ENCODE measurements at places on chromosomes 7 and 10. TPM values are rescaled to one million over a fixed set of nuclear protein-coding genes. Genes with fewer than 3 reads are reported as not detected.

Gene FAM20C
- 34.7 TPM for total RNA-seq

Gene HELLS
- 32.6 TPM for total RNA-seq

Gene GRM3
- not detected for total RNA-seq

Gene NRAP
- total RNA-seq, result not detected

Gene EPHA1
- total RNA-seq, result not detected

Gene AOAH
- not detected for total RNA-seq

Gene LDB3
- total RNA-seq, result 0.05 TPM

Gene ANKRD61
- total RNA-seq, result 0.50 TPM

Gene HOXA6
- 2.1 TPM for total RNA-seq

Gene OR9A2
- not detected for total RNA-seq

Gene ASB10
- not detected for total RNA-seq

Gene NPFFR1
- not detected for total RNA-seq

Gene LIPF
- not detected for total RNA-seq

Gene HTRA1
- total RNA-seq, result 64.3 TPM

Gene AIFM2
- 37.5 TPM for total RNA-seq

Gene TCTN3
- 47.0 TPM for total RNA-seq

Gene OR13A1
- not detected for total RNA-seq

All from A549 treated with RU486 at 1 μM for 4 hours (cell line).